Muscle of back (tissue), 13 donors: ENCODE measurements at places on chromosomes 3 and 15. TPM values are rescaled to one million over a fixed set of nuclear protein-coding genes. Genes with fewer than 3 reads are reported as not detected.
A peak's percentile ranks its signal among the peaks of the same experiment; 100 is the strongest.

DNA sequence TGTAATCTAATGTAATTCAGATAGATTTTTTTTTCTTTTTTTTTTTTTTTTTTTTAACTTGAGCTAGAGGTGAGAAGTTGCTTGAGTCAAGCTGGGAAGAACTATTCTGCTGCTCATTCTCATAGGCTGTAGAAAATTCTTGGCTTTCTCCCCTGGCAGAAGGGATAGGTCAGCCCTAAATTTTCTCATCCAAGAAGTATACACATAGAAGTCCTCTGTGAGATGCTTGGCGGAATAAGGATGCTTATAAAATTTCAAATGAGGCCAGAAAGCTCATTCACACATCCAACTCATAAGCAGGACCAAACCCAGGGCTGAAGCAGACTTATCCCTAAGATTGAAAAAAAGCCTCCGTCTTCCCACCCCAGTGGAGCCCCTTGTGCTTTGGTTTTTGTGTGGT is 572.5 kb downstream of the SQOR start:
- peak; percentile 57 for DNase-seq

DNA sequence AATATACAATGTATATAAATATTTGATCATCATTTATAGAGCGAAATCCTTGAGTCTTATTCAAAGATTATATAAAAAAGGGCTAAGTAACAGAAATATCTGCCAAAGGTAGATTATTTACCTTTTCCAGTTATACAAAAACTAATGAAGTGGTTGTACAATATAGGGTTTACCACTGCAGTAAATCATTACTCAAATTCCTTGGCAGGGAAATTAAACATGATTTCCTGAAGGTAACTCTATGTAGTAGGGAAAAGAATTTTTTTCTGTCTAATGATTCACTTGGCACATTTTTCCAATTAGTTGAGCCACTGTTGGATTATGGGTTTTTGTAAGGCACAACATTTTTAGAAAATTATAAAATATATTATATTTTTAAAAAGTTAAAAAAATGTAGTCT is 129.6 kb downstream of the NR2F2 start:
- DNase-seq: no peak

DNA sequence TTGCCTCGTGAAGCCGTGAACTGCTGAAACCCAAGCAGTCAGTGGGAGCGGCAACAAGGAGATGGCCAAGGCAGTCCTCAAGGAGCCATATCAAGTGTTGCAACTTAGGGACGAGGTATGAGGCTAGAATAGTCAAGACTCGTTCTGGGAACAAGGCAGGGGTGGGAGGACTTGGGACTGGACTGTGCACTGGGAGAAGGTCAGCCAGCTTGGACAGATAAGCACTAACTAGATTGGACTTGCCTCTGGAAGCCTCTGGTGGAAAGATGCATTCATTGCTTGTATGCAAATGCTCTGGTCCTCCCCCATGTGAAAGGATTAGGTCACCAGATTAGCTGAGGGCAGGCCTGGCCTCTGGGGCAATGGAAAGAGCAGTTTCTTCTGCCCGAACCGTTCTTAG is 123.3 kb upstream of the CTNNB1 start:
- no peak for DNase-seq

DNA sequence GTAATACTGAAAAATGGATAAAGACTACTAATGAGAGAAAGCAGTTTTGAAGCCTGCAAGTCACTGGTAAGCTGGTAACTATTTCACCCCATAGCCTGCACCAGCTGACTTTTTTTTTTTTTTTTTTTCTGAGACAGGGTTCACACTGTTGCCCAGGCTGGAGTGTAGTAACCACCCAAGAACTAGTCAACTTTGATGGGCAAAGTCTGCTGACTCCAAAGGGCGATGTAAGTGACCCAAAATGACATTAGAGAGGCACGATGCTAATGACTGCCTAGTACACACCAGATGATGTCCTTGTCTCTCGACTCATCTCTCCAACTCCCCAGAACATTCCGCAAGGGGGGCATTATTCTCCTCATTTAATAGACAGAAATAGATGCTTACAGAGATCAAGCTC is 12.9 kb upstream of the TMEM41A start:
- DNase-seq: no peak

DNA sequence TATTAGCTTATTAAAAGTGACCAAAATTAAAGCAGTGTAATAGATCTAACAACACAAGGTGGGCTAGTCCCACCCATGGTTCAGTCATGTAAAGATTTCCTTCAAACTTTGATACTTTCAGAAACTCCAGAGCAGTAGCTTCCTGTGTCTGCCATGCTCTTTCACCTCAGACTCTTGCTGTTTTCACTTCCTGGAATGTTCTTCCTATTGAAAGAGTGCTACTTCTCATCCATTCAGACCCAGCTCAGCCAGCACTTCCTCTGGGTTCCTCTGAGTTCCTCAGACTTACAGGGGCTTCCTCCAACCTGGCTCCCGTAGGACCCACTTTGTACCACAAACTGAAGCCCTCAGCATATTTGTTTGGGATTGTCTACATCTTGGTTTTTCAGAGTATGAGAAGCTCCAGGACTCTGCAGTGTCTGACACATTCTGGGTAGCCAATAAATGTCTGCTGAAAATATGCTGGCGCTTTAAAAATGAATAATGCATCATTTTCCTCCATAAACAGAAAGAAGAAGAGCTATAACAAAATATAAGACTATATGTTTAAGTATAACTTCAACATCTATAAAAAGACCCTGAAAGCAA is 18.0 kb downstream of the NCEH1 start:
- DNase-seq: no peak

DNA sequence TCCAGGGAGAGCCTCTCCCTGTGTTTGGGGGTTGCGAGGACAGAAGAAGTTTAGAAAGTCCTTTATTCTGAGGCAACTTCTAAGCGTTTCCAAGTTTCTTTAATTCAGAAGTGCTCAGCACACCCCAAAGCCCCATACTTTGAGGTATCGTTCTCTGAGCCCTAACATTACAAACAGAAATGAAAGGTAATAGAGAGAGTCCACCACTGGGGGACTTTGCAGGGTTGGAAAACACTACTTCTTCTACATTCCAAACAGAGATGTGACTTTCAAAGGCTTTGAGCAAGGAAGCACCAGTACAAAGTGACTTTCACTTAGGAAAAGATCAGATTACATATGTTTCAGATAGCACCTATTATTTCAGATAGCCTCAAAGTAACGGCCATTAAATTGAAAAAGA is 6.2 kb upstream of the ZNF280D start:
- no peak for DNase-seq

DNA sequence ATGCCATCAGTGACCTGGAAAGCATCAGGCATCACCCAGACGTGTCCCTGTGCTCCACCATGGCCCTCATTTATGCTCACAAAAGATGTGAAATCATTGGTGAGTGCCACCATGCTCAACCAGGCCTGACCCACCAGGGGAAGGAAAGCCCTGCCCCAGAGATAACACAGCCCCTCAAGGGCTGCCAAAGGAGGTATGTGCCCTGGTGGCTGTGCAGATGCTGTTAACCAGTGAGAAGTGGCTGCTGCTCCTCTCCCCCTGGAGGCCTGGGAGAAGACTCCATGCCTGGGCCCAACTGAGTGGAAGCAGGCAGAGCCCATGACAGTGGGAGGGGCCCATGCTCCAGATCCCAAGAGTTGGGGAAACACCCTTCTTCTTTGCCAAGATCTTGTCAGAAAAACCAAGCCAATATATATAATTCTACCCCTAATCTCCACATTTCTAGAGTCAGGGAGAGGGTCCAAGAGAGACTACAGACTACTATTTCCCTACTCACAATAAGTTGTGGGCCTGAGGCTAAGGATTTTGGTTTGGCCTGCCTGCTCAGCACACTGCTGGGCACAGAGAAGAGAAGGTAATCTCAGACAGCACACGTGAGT is 2.7 kb downstream of the TTC21A start:
- no peak for DNase-seq

GRCh38 chr3:133300102-133300501 is 99.8 kb upstream of the BFSP2 start:
- DNase-seq: no peak

- no peak for DNase-seq
Measured at GRCh38 chr3:161770484-161771386, 274.1 kb downstream of the OTOL1 start.

GRCh38 chr3:101780661-101781060 is 1.6 kb downstream of the NXPE3 start:
- peak; percentile 21 for DNase-seq

GRCh38 chr3:69737392-69737791 is 1.9 kb upstream of the MITF start:
- DNase-seq: no peak

GRCh38 chr15:89377842-89378295 is 43.2 kb upstream of the POLG start:
- DNase-seq: no peak

- no peak for DNase-seq
Measured at GRCh38 chr3:144463911-144464310, 492.3 kb downstream of the DIPK2A start.

DNA sequence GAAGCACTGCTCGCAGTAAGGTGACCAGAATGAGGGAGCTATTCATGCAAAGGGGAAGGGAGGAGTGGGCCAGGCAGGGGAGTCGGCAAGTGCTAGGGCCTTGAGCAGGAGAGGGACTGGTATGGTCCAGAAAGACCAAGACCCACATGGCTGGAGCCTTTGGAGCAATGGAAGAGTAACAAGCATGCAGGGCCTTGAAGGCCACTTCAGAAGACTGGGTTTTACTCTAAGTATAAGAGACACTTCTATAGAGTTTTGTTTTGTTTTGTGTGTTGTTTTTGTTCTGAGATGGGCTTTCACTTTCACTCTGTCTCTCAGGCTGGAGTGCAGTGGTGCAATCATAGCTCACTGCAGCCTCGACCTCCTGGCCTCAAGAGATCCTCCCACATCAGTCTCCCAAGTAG is 42.0 kb downstream of the BFSP2 start:
- DNase-seq: no peak

DNA sequence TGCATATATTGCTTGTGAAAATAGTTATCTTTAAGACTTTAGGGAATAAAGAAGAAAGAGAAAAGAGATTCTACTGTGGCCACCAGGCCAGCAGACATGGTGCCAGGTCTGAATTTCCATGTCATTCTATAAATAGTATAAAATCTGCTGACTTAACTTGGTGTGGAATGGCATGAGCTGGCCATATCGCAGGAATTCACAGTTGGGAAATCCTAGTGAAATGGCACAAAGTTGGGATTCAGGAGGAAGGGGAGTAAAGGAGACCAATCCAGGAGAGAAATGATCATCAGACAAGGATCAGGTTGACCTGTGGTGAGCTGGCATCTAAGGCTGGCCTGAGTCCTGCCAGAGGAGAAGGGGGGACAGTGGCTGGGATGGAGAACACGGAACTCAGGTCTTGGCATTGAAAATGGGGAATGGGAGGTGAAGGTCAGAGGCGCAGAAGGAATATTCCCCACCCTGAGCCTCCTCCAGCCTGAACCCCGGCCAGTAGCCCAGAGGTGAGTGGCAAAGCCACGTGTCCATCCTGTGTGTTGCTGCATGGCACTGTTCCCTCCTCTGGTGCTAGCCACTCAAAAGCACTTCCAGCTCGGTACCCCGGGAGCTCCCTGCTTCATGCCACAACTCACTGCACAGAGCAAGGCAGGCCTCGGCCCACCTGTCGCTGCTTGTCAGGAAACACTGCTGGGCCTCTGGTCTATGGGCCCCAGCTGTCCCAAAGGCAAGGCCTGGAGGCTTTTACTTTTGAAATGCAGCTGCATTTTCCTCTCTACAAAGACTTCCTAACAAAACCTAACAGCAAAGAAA is 51.4 kb downstream of the SSUH2 start:
- peak; percentile 77 for DNase-seq

DNA sequence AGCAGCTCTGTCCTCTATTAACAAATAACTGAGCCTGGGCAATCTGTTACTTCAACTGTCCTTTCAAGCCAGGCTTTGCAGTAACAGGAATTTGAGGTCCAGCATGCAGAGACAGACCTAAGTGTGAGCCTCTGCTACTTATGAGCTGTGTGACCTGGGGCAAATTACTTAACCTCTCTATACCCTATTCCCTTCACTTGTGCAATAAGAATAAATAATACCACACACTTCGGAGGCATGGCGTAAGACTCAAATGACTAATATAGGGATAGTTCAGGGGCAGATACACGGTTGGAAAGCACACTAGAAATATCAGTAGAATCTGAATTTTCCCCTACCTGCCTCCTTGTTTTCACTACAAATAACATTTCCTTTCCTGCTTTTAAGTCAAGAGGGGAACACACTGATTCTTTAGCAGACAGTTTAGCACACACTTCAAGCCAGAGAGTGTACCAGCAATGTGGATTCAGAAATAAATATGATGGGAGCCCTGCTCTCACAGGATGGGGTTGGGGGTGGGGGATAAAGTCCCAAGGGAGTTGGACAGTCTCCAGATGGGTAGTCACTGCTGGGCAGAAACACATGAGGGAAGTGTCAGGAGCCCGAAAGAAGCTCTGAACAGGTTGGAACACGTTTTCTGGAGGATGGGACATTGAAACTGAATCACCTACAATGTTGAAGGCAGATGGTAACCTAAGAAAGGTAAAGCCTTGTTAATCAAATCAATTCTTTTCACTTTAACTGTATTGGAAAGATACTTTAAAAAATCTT is 61.8 kb upstream of the RBP1 start:
- no peak for DNase-seq

GRCh38 chr3:167653760-167654159 is at the start of gene WDR49:
TSS of gene WDR49 (minus strand) at chr3:167653942. CDS start at chr3:167653425, 517 bp downstream.
- no peak for DNase-seq

DNA sequence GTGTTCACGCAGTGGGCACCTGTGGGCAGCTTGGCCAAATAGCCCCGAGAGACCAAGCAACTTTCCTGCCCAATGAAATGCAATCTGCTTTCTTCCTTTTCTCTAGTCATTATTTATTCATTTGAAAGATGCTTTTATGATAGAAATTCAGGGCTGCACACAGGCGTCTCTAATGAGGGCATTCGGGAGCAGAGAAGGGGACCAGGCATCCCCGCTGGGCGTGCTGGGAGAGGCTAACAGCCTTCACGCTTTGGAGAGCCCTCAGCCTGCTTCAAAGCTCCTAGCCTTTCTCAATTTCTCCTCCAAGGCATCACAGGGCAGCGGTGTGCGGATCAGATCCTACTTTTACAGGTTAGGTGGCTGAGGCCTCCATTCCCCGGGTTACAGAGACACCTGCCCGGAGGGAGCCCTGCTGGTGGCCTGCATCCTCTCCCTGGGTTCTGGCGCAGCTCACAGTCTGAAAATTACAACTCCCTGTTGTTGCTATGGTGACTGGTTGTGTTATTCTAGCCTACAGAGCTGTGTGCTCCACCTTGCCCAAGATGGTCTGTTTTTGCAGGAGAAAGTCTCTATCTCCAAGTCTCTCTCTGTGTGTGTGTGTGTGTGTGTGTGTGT is 21.8 kb upstream of the KLF13 start:
- DNase-seq: no peak

The MTHFS gene
- 13.7 TPM for polyA plus RNA-seq

The SLC2A2 gene
- 0.10 TPM for polyA plus RNA-seq

The KLHL6 gene
- polyA plus RNA-seq: 1.7 TPM

The CAND2 gene
- polyA plus RNA-seq: 42.5 TPM

The GOLGA8G gene
- polyA plus RNA-seq: 0.03 TPM

The GOLGA8M gene
- polyA plus RNA-seq: 0.60 TPM

The ARGFX gene
- not detected for polyA plus RNA-seq

The SLC12A8 gene
- polyA plus RNA-seq: 0.91 TPM

The CFAP161 gene
- 0.60 TPM for polyA plus RNA-seq

The FAM107A gene
- polyA plus RNA-seq: 1.2 TPM

The NANOGP8 gene
- not detected for polyA plus RNA-seq
